Stomach (tissue), 19 donors: ENCODE measurements at places on chromosomes 5 and 9.

- no peak for DNase-seq
Observed at GRCh38 chr5:138224712-138225111, 11.6 kb upstream of the CDC23 start.

- DNase-seq, result no peak
Observed at GRCh38 chr9:5184776-5185175, 663 bp downstream of the INSL6 start.

GRCh38 chr9:126023962-126024361 lies 276.8 kb downstream of the PBX3 start:
- DNase-seq, result no peak

DNA sequence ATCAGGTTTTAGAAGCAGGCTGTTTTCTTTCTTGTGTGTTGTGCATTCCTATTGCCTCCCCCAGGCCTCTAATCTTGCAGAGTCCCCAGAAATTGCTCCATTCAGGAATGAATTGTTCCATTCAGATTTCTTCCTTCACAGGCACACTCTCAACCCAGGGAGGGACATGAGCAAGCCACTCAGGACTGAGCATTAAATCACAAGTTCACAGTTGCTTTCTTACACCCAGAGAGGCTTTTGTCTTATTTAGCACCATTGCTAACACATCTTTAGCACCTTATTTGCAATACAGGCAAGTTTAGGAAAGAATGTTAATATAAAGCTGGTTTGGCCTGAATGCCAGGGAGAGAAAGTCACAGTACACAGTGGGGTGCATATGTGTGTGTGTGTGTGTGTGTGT lies 221.4 kb downstream of the RAB3C start:
- no peak for DNase-seq

DNA sequence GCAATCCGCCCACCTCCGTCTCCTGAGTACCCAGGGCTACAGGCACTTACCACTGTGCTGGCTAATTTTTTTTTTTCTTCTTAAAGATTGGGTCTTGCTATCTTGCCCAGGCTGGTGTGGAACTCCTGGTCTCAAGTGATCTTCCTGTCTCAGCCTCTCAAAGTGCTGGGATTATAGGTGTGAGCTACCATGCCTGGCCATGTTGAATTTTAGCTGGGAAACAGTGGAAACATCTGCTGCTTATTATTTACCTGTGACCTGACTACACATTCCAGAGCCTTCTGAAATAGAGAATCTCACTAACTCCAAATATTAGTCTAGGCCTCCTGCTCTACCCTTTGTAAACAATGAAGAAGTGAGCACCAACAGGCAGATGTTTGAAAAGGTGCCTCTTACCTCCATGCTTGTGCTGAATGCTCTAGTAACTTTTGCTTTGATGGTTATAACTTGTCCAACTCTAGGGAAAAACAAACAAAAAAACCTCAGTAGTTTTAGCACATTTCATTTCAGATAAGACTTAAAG lies 22.5 kb downstream of the ACOT12 start:
- no peak for DNase-seq

DNA sequence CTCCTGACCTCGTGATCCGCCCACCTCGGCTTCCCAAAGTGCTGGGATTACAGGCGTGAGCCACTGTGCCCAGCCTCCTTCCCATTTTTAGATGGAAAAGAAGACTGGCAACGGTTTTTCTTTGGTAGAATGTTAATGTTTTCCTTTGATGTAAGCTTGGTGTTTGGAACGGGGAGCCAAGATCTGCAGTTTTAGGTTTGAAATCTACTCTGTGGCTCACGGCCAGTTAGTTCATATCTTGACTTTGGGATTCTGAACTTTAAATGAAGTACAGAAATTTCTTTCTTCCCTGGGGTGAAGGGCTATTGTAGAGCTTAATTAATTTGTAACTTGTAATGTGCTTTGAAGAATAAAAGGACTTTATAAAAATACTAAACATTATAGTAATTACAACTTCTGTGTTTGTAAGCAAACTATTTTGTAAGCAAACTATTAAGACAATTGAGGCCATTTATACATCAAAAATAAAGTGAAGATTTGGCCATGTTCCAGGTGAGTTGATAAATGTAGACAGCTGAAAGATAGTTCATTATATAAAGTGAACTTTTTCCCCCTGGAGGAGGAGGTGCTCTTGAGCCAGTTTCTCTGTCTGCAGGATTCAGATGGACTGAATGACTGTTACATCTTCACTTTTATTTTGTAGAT lies 117.1 kb upstream of the TUT7 start:
- no peak for DNase-seq

DNA sequence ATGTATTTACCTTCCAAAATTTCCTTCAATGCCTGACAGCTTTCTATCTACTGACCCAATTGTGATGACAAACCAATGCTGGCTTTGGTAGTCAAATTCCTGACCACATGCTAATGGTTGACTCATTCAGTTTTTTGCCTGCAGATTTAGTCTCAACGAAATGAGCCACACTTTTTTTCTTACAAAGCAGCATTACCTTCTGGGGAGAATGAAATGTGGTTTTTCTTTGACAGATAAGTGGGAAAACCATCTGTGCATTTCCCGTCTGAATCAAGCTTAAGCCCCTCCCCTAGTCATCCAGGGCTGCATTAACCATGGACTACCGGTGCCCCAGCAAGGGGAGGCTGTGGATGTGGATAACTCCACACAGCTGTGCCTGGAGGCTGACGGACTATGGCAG lies 99.6 kb upstream of the TAF11L2 start:
- DNase-seq, result no peak

DNA sequence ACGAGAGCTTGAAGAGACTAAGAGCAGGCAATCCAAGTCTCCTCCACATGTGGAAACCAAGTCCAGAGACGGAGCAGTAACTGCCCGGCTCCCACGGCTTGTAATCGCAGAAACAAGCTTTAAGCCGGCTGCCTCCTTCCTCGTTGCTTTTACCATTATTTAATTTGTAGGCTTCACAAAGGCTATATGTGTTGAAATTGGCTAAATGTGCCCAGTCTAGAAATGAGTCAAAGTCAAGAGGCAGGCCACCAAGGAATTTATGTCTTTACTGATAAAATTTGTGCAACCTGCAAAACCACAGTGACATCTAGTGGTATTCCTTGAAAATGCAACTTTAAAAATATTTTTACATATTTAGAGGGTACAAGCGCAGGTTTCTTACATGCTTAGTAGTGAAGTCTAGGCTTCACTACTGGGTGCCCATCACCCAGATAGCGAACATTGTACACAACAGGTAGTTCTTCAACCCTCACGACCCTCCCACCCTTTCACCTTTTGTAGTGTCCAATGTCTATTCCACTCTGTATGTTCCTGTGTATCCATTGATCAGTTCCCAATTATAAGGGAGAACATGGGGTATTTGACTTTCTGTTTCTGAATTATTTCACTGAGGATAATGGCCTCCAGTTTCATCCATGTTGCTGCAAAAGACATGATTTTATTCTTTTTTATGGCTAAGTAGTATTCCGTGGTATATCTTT lies 33.5 kb upstream of the EBF1 start:
- DNase-seq, result no peak

- no peak for DNase-seq
Observed at GRCh38 chr9:110355911-110356310, 18.2 kb upstream of the TXNDC8 start.
